ENCODE measurements at places on chromosomes 2 and 18.

GRCh38 chr2:219592736-219593135 lies 4.9 kb upstream of the STK11IP start:
- DNase-seq, result no peak

DNA sequence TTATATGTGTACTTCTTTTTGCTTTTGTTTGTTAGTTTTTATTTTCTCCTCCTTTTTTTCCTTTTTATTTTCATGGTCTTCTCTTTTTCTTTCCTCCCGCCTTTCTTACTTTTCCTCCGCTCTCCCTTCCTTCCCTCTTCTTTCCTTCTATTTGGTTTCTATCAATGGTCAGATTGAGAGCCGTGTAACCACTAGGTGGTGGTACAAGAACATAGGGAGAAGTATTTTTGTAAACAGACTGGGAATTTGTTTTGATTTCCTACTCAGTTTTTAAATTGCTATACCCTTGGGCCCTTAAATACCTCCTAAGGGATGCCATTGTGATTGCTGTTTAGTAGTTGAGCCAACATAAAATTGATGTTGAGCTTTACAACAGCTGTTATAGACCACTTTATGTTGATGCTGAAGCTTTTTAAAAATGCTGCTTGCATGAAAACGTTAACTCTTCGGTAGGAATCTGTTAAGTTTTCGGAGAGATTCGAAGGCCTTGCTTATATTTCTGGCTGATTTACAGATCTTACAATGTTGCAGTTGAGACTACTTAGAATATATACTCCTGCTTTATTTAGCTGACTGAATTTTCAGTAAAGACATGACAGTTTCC lies 124.2 kb downstream of the UBE2E3 start:
- DNase-seq, result peak; percentile 80

GRCh38 chr18:73948497-73948896 lies 199.1 kb downstream of the FBXO15 start:
- peak; percentile 88 for DNase-seq

DNA sequence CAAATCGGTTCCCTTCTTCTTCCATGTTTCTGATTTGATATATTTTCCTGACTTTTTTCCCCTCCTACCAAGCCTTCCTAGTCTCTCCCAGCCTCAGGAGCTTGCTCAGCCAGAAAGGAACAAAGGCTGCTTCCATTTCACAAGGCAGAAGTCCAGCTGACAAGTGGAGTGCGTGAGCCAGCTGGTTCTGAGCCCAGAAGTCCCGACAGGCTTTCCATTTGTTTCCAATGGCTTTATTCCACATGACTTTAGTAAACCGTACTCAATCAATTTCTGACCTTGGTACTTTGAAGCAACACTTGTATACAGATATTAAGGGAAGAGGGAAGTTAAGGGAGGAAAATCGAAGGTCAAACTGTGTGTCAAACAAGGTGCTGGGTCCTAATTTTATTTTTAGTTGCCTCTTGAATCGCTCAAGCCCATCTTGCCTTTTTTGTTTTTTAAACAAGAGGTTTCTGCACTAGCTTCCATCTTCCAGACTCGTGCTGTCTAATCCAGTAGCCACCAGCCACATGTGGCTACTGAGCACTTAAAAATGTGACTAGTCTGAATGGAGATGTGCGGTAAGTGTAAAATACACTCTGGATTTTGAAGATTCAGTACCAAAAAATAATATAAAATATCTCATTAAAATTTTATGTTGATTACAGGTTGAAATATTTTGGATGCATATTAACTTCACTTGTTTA lies 36.2 kb downstream of the WIPF1 start:
- peak; percentile 34 for DNase-seq

- DNase-seq, result no peak
Observed at GRCh38 chr2:171407030-171407675, 26.6 kb downstream of the METTL8 start.

GRCh38 chr2:211259831-211260476 lies 703.6 kb downstream of the CPS1 start:
- no peak for DNase-seq

DNA sequence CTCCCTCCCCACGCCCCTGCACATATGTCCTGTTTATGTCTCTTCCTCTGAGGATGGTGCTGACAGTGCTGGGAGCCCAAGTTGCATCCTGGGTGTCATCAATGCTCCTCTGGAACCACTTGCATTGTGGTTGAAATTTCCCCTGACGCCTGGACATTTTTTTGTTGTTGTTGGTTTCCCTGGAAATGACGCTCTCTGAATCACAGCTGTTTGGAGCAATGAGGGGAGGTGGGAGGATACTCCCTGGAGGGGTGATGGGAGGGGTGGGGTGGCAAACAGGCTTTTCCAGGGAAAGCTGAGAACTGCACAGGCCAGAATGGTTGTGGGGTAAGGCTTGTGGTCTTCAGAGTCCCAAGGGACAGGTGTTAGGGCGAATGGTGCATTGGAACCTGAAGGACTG lies 29.6 kb downstream of the CELF4 start:
- DNase-seq, result no peak

DNA sequence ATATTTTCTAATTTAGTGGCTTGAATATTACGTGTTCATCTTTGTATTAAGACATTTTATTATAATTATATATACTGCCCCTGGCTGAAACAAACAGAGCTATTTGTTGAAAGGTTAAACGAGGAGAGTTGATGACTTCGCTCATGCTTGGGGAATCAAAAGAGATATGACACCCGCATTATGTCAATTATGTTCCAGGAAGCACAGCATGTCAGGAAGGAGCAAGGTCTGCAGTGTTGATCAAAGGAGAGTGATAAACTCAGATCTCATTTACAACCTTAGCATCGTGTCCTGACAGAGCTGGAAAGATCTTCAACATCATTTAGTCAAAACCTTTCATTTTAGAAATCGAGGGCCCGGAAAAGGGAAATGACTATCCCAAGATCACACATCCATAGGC lies 510.1 kb downstream of the TDRD15 start:
- no peak for DNase-seq

- DNase-seq, result no peak
Observed at GRCh38 chr2:120786038-120786960, 50.6 kb downstream of the GLI2 start.

DNA sequence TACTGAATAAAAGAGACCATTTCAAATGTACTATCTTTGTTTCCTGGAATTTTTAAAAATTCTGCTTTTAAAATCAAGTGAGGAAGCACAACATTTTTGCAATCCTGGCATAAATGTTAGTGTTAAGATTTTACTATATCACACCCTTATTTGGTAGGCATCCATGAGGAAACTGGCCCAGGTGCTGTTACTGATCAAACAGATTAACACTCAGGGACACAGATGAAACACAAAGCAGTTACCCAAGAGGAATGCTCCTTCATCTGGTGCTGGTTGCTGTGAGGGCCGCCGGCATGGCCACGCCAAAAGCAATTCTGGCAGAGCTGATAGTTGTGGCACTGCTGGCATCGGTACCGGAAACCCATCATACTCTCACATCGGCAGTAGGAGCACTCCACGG lies 96.8 kb downstream of the DTNB start:
- no peak for DNase-seq

GRCh38 chr2:240795454-240795853 lies 24.6 kb downstream of the KIF1A start:
- DNase-seq, result no peak

DNA sequence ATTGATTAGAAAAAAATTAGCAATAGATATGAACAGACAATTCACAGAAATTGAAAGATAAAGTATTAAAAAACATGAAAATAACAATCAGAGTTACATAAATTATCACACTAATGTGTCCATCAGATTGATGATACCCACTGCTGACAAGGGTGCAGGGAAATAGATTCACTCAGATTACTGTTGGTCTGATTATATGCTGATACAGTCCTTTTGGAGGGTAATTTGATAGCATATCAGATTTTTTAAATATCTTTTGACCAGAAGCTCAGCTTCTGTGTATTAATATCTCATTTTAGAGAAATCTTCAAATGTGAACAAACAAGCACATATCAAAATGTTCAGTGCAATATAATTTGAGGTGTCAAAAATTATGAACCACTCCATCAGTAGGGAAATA lies 157.9 kb upstream of the EPC2 start:
- DNase-seq, result no peak

GRCh38 chr18:48675912-48676311 lies 137.1 kb downstream of the CTIF start:
- no peak for DNase-seq

DNA sequence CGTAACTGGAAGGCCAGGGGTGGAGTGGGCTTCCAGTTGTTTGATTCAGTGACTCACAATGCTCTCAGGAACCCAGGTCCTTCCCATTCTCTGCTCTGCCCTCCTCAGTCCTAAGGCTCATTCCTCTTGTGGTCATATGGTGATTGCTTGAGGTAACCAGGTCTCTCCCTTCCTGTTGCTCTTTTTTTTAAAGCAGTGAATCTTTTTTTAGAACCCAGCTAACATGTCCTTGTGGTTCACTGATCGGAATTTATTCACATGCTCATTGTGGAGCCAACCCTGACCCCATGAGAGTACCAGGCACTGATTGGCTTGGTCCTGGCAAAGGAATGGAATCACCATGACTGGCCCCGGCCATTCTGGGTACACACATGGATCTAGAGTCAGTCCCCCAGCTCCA lies 7.4 kb downstream of the THNSL2 start:
- no peak for DNase-seq

GRCh38 chr2:237471438-237472186 lies 15.4 kb upstream of the MLPH start:
- peak; percentile 80 for DNase-seq

GRCh38 chr2:937530-937929 lies 13.1 kb upstream of the SNTG2 start:
- no peak for DNase-seq

Measured in fibroblast of villous mesenchyme (primary cell).